ENCODE measurements at places on chromosomes 11 and 22.

DNA sequence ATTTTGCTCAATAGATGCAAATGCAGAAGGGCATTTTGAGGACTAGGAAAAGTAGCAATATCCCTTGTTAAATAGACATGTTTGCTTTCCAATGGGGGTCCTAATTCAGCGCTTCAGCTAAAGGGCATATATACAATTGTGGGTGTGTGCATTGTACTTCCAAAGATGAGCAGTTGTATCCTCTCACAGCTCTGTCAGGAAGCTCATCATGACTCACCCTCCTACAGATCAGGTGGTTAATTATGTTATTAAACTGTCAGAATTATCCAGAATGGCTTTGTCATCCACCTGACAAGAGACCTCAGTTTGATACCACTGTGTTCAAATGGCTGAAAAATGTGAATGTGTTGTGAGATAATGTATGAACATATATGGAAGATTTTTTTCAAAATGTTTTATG lies 252.2 kb upstream of the MTNR1B start:
- DNase-seq = no peak

- no peak for DNase-seq
Observed at GRCh38 chr22:33465554-33465953, 407.4 kb upstream of the SYN3 start.

- peak; percentile 4 for DNase-seq
Observed at GRCh38 chr22:18023509-18024275, 669 bp downstream of the MICAL3 start.

DNA sequence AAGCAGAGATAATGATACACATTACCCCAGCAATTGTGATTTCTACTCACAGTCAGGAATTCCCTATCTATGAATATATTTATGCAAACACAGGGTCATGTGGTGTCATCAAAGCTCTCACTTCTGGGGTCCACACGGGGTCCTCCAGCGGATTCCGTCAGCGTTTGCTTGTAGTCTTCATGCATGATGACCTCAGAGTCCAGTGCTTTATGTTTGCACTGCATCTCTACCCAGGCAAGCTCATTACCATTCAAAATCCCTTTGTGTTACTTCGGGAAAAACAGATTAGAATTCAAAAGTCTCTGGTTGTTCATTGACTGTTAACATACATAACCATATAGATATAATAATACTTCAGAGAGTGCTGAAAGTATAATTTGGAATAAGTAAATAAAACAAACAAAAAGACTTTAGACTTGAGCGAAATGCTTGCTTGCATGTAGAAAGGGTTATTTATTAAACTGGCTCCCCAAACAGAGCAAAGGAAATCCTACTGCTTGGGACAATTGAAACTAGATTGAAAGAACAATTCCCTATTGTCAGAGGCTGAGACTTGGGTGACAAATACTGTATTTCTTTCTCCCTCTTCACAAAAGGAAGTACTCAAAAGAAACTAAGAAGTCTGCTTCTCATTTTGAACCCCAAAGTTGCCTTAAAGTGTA lies 423.1 kb downstream of the ETS1 start:
- no peak for DNase-seq

DNA sequence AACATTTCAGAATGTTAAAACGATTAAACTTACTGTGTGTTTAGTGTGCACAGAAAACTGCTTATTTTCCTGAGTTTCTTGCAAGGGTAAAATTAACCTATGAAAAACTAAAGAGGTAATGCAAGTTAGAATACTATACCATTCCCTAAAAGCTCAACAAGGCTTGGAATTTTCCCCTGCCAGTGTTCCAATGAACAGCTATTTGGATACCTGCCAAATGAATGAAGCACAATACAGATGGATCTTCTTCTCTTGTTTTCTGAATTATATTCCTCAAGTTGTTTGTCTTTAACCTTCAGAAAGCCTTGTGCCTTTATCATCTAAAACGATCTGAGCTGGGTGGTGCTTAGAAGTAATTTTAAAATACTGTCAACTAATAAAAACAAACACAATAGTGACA lies 204.5 kb downstream of the LRRC4C start:
- no peak for DNase-seq

GRCh38 chr11:90629229-90629806 lies 406.5 kb upstream of the CHORDC1 start:
- no peak for DNase-seq

DNA sequence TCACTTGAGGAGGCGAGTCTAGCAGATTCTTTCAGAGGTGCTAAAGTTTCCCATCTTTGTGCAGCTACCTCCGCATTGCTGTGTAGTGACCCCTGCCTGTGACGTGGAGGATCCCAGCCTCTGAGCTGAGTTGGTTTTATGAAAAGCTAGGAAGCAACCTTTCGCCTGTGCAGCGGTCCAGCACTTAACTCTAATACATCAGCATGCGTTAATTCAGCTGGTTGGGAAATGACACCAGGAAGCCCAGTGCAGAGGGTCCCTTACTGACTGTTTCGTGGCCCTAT lies 8.9 kb upstream of the SAMM50 start:
- no peak for DNase-seq

DNA sequence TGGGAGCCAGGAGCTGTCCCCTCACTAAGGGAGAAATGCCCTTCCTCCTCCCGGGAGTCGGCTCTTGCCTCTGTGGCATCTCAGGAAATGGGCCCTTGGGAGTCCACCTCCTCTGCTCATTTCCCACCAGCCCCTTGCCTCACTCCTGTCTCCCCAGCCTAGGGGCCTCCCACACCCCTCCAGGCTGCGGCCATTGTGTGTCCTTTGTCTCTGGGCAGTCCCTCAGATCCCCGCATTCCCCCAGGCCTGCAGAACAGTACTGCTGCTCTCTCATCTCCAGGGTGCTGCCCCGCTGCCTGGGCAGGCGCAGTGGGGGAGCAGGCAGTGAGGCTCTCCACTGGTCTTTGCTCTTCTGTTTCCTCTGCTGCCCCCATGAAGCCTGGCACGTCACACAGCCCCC lies 25.0 kb downstream of the ADA2 start:
- DNase-seq = no peak

DNA sequence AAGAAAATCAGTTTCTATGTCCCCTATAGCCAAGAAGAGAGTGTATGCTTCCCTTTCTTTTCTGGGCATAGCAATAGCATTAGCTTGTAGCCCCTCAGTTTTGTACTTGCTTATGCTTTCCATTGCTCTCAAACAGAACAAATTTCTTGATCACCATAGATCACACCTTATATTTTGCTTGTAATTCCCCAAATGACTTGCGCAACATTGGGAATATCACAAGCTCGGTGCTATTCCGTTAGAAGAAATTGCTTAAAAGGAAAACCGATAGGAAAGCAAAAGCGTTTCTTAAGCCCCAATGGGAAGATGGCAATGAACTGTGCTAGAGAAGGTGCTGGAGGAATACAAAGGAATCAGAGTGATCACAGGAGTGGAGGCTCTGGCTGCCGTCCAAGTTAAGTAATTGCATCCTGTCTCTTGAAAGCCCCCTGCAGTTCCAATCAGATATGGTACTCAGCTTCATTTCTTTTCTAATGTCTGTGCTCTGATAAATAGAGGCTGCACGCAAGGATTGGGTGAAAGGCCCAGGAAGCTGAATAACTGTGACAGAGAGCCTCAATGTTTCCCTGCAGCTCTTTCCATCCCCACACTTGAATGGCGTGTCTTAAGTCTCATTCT lies 182.1 kb upstream of the KIRREL3 start:
- no peak for DNase-seq

DNA sequence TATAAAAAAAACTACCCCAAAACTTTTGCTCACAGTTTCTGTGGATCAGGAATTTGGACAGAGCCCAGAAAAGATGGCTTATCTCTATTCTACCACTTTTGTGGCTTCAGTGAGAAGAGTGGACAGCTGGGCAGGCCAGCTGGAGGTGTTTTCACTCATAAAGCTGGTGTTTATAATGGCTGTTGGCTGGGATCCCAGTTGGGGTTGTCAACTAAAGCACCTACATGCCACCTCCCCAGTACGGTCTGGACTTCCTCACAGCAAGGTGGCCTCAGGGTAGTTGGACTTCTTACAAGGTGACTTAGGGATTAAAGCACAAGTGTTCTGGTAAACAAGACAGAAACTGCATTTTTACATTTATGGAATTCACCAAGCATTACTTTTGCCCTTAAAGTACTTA lies 171.0 kb downstream of the NELL1 start:
- no peak for DNase-seq

DNA sequence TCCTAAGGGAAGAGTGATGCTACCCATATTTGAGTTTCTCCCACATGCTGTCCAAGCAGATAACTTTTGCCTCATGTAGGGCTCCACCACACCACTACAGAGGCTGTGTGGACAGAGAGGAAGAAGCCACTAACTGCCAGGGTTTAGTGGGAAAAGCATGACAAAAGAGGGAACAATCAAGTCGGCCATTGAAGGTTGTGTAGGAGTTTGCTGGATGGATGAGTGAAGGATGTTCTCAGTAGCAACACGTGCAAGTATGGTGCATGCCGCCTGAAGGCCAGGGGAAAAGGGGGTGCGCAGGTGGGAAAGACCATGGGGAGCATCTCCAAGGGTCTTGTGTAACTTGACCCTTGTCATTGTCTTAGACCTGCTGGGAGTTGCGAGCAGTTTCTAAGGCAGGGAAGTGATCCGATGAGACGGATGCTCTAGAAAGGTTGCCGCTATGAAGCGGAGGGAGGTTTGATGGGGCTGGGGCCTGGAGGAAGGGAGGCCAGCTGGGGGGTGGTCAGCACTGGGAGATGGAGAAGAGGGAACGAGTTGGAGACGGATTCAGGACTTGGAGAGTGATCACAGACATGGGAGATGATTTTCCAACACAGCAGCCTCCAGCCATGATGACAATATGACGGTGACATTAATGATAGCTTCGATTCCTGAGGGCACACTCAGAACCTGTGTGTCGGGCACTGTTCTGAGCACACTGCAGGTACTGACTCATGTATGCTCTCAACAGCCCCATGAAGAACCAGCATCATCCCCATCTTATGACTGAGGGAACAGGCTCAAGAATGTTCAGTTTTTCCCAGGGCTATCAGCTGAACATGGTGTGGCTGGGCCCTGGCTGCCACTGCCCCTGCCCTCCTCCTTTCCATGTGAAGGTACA lies 53.7 kb downstream of the CD6 start:
- no peak for DNase-seq

DNA sequence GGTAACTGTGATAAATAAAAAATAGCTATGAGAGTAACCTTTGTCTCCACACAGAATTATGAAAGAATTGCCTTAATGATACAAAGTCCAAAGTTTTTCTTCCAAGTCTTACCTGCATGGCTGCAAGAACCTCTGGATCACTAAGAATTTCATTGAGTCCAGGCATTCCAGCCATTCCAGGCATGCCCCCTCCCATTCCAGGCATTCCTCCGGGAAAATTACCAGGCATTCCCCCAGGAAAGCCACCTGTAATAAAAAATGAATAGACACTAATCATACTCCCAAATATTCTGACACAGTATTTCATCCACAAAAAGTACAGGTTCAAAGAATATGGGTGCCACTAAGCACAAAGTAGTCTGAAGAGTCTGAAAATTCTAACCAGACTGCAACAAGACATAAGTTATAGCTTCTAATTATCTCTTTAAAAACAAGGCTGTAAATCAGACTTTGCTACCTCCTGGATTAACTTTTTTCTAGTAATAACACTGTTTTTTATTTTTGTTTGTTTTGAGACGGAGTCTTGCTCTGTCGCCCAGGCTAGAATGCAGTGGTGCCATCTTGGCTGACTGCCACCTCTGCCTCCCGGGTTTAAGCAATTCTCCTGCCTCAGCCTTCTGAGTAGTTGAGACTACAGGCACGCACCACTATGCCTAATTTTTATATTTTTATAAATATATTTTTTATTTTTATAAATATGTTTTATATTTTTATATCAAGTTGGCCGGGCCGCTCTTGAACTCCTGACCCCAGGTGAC lies 8.0 kb upstream of the SLC25A17 start:
- DNase-seq = no peak
